Gastroesophageal sphincter (tissue), 4 donors: ENCODE measurements at places on chromosomes 6 and 20.

GRCh38 chr20:62231292-62231691 is 7.0 kb upstream of the OSBPL2 start:
- no peak overlapping the region for H3K4me3 ChIP-seq
- no peak for ATAC-seq
- H3K36me3 ChIP-seq = no peaks in the 10 kb centered on the region
- H3K4me1 ChIP-seq = no peaks in the 10 kb centered on the region
- no peak overlapping the region for H3K27ac ChIP-seq

DNA sequence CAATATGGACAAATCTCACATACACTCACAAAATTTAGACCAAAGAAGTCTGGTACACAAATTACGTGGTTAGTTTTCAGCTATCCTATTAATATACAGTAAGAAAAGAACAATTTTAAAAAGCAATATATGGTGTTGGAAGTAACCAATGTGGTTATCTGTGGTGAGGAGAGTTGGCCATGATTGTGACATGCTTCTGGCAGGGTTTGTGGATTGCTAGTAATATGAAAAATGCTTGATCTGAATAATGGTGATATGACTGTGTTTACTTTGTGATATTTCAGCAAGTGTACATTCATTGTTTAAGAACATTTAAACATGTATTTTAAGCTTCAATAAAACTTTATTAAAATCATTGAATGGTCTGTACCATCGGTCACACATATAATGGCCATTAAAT is 99.1 kb downstream of the ADGB start:
- H3K27me3 ChIP-seq = no peaks in the 10 kb centered on the region
- H3K4me1 ChIP-seq = no peaks in the 10 kb centered on the region
- no peak for ATAC-seq

DNA sequence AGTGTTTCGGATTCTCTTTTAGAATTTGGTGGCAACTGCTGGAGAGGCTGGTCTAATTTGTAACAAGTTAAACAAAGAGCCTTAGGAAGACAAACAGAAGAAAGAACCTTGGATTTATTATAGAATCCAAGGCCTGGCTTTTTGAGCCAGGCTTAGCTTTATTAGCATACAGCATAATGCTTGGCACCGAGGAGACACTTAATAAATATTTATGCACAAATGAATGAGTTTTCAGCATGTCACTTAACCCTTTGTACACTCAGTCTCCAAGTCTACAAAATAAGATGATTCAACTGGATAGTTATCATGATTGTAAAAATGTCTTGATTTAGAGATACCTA is 38.2 kb upstream of the AFDN start:
- H3K27ac ChIP-seq = no peak overlapping the region
- no peaks in the 10 kb centered on the region for H3K36me3 ChIP-seq
- H3K27me3 ChIP-seq = peaks cover 3% of the 10 kb centered on the region
- no peak for ATAC-seq

DNA sequence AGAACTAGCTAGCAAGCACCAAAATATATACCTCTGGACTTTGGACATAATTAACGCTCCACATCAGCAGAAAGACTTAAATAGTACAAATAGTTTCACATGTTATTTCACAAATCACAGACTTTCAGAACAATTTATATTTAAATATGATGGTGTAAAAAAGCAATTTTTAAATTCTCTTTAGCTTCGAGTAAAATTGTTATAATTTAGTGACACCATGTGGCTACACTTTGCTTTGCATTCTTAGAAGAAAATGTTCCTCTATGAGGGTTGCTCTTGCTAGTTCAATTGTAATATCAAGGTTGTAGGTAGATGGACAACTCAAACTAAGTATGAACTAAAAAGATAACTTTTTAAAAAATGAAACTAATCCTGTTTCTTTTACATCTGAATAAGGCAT is 69.0 kb downstream of the BTBD9 start:
- no peak overlapping the region for H3K27ac ChIP-seq
- H3K27me3 ChIP-seq = no peaks in the 10 kb centered on the region
- no peak for ATAC-seq
- H3K4me1 ChIP-seq = no peaks in the 10 kb centered on the region
- H3K36me3 ChIP-seq = peaks cover 1% of the 10 kb centered on the region
- no peak overlapping the region for H3K4me3 ChIP-seq

DNA sequence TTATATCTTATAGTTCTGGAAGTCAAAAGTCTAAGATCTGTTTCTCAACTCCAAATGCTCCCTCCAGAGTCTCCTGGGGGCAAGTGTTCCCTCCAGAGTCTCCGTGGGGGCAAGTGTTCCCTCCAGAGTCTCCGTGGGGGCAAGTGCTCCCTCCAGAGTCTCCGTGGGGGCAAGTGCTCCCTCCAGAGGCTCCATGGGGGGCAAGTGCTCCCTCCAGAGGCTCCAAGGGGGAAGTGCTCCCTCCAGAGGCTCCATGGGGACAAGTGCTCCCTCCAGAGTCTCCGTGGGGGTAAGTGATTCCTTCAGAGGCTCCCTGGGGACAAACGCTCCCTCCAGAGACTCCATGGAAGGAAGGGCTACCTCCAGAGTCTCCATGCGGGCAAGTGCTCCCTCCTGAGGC is 34.0 kb upstream of the THBS2 start:
- H3K27ac ChIP-seq = no peak overlapping the region
- no peaks in the 10 kb centered on the region for H3K4me1 ChIP-seq
- peaks cover 3% of the 10 kb centered on the region for H3K27me3 ChIP-seq
- no peaks in the 10 kb centered on the region for H3K36me3 ChIP-seq
- ATAC-seq = no peak

GRCh38 chr20:6756693-6757595 is 10.5 kb upstream of the BMP2 start:
- H3K27me3 ChIP-seq = peaks cover 8% of the 10 kb centered on the region
- no peaks in the 10 kb centered on the region for H3K4me1 ChIP-seq
- no peaks in the 10 kb centered on the region for H3K36me3 ChIP-seq
- H3K27ac ChIP-seq = no peak overlapping the region
- ATAC-seq = no peak

GRCh38 chr6:111555036-111555435 is 50.6 kb downstream of the TRAF3IP2 start:
- no peak overlapping the region for H3K4me3 ChIP-seq
- H3K27ac ChIP-seq = peak overlapping the region; percentile 57
- peak; percentile 42 for ATAC-seq
- no peaks in the 10 kb centered on the region for H3K27me3 ChIP-seq

- no peaks in the 10 kb centered on the region for H3K36me3 ChIP-seq
- no peak overlapping the region for H3K27ac ChIP-seq
Observed at GRCh38 chr6:43604174-43604573, 24.9 kb downstream of the GTPBP2 start.

- no peaks in the 10 kb centered on the region for H3K4me1 ChIP-seq
- H3K4me3 ChIP-seq = no peak overlapping the region
- no peak overlapping the region for H3K27ac ChIP-seq
- no peaks in the 10 kb centered on the region for H3K27me3 ChIP-seq
Observed at GRCh38 chr20:38221119-38221589, 39.4 kb downstream of the KIAA1755 start.

- H3K27ac ChIP-seq = peak overlapping the region; percentile 77
- no peaks in the 10 kb centered on the region for H3K27me3 ChIP-seq
- no peak for ATAC-seq
- no peaks in the 10 kb centered on the region for H3K36me3 ChIP-seq
Observed at GRCh38 chr6:44059359-44060346, 67.6 kb downstream of the MRPL14 start.

GRCh38 chr6:170454512-170455285 is 98.4 kb downstream of the PSMB1 start:
- no peaks in the 10 kb centered on the region for H3K36me3 ChIP-seq
- no peak overlapping the region for H3K4me3 ChIP-seq
- H3K27ac ChIP-seq = no peak overlapping the region
- H3K27me3 ChIP-seq = peaks cover 4% of the 10 kb centered on the region

DNA sequence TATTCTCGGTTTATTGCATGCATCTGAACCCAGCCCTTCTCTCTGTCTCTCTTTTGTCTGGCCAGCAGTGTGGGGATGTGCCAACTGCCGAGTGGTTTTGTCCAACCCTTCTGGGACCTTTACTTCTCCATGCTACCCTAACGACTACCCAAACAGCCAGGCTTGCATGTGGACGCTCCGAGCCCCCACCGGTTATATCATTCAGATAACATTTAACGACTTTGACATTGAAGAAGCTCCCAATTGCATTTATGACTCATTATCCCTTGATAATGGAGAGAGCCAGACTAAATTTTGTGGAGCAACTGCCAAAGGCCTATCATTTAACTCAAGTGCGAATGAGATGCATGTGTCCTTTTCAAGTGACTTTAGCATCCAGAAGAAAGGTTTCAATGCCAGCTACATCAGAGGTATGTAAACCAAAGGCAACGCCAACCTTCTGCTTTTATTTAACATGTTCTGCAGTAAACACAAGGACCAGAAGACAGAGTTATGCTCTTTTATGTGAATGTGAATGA is 65.8 kb downstream of the ADGRG6 start:
- H3K27me3 ChIP-seq = no peaks in the 10 kb centered on the region
- no peak overlapping the region for H3K27ac ChIP-seq
- no peaks in the 10 kb centered on the region for H3K36me3 ChIP-seq
- H3K4me3 ChIP-seq = no peak overlapping the region
- H3K4me1 ChIP-seq = no peaks in the 10 kb centered on the region

GRCh38 chr6:99096170-99096569 is 148.4 kb upstream of the FBXL4 start:
- no peaks in the 10 kb centered on the region for H3K36me3 ChIP-seq
- ATAC-seq = no peak
- no peak overlapping the region for H3K4me3 ChIP-seq
- H3K27me3 ChIP-seq = peaks cover 18% of the 10 kb centered on the region
- no peak overlapping the region for H3K27ac ChIP-seq

DNA sequence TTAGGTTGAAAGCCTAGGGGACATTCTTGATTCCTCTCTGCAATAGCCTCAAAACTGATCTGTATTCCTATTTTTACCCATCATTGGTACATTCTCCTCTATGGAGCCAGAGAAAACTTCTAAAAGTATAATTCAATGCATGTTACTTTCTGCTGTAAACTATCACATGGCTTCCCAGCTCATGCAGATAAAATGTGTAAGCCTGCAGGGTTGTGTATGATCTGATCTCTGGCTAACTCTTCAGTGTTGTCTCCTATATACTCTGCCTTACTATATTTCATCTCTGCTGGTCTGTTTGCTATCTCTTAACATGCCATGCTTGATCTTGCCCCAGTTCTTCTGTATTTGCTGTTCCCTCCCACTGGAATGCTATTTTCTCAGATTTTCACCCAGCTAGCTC is 323.3 kb upstream of the RSPO3 start:
- no peak overlapping the region for H3K4me3 ChIP-seq
- H3K36me3 ChIP-seq = no peaks in the 10 kb centered on the region
- no peak overlapping the region for H3K27ac ChIP-seq
- no peaks in the 10 kb centered on the region for H3K27me3 ChIP-seq
- peaks cover 5% of the 10 kb centered on the region for H3K4me1 ChIP-seq

- no peaks in the 10 kb centered on the region for H3K27me3 ChIP-seq
- H3K4me1 ChIP-seq = peaks cover 36% of the 10 kb centered on the region
- ATAC-seq = peak; percentile 28
- peaks cover 44% of the 10 kb centered on the region for H3K36me3 ChIP-seq
Observed at GRCh38 chr6:17851720-17852161, 135.7 kb downstream of the KIF13A start.

DNA sequence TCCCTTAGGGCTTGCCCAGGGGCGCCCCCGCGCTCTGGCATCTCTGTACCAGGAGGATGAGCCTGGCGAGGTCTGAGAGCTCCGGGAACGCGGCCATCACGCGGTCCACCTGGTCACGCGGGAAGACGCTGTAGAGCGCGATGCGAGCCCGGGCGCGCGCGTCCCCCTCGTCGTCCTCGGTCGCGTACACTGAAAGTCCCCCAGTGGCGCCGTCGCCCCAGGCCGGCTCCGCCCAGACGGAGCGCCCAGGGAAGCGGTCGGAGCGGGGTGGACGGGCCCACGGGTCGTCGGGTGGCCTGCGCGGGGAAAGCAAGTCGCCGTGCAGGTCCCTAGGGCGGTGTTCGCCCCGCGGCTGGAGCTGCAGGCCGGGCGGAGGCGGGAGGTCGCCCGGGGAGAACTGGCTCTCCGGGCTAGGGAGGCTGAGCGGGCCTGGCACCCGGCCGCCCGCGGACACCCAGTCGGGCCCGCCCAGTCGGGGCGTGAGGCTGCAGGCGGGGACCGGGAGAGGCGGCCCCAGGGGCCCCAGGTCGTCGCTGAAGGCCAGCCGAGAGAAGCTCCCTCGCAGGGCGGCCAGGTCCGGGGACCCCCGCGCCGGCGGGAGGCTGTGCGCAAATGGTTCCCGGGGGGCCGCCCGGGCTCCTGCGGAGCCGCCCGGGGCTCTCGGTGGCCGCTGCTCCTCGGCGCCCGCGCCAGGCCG is 34.0 kb downstream of the ZC3H12D start:
- ATAC-seq = peak; percentile 27
- H3K4me1 ChIP-seq = peaks cover 55% of the 10 kb centered on the region
- no peak overlapping the region for H3K27ac ChIP-seq

- H3K27me3 ChIP-seq = peaks cover 48% of the 10 kb centered on the region
- no peaks in the 10 kb centered on the region for H3K36me3 ChIP-seq
- no peak overlapping the region for H3K4me3 ChIP-seq
- H3K4me1 ChIP-seq = no peaks in the 10 kb centered on the region
Observed at GRCh38 chr20:755941-756340, 12.4 kb downstream of the SLC52A3 start.

GRCh38 chr20:14958626-14959025 is 621.2 kb upstream of the FLRT3 start:
- H3K27ac ChIP-seq = no peak overlapping the region
- no peak overlapping the region for H3K4me3 ChIP-seq
- ATAC-seq = no peak
- no peaks in the 10 kb centered on the region for H3K27me3 ChIP-seq

DNA sequence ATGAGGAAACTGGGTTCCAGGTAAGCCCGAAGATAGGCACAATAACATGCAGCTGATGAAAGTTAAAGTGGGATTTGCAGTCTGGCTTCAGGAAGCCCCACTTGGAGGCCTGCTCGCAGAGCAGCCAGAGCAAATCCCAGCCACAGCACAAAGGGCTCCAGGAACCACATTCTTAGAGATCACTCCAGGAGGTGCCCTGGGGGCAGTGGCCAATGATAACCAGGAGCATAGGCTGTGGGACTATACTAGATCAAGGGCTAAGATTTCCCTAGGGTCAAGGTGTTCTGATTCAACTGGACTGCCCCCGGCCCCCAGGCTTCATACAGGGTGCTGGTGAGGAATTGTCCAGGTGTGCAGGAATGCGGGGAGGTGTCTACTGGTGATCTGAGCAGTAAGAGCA is 133.9 kb upstream of the PTPRT start:
- no peak for ATAC-seq
- H3K4me1 ChIP-seq = no peaks in the 10 kb centered on the region
- peaks cover 18% of the 10 kb centered on the region for H3K27me3 ChIP-seq
- no peak overlapping the region for H3K4me3 ChIP-seq

DNA sequence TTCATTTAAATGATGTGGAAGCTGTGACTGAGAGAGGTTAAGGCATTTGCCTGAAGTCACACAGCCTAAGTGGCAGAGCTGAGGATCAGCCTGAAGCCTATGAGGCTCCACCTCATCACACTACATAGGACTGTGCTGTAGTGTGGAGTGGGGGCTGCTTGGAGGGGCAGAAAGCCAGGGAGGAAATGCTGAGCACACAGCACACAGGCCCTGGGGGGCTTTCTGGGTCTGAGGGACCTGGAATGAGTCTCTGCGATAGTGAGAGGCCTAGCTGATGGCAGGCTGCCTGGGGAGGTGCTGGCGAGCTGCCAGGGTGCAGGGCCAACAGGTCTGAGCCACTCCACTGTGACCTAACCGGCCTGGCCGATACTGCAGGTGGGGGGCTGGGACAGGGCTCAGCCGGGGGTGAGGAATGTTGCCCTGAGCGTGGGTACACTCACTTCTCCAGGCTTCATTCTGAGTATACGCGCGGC is 2.2 kb upstream of the ARHGAP40 start:
- no peak overlapping the region for H3K4me3 ChIP-seq
- H3K27ac ChIP-seq = no peak overlapping the region
- no peaks in the 10 kb centered on the region for H3K36me3 ChIP-seq
